Naive thymus-derived CD8-positive, alpha-beta T cell (primary cell): ENCODE measurements at places on chromosomes 6 and 20.
A peak's percentile ranks its signal among the peaks of the same experiment; 100 is the strongest.

GRCh38 chr6:74369556-74369993 is 673.6 kb downstream of the CD109 start:
- DNase-seq: no peak

DNA sequence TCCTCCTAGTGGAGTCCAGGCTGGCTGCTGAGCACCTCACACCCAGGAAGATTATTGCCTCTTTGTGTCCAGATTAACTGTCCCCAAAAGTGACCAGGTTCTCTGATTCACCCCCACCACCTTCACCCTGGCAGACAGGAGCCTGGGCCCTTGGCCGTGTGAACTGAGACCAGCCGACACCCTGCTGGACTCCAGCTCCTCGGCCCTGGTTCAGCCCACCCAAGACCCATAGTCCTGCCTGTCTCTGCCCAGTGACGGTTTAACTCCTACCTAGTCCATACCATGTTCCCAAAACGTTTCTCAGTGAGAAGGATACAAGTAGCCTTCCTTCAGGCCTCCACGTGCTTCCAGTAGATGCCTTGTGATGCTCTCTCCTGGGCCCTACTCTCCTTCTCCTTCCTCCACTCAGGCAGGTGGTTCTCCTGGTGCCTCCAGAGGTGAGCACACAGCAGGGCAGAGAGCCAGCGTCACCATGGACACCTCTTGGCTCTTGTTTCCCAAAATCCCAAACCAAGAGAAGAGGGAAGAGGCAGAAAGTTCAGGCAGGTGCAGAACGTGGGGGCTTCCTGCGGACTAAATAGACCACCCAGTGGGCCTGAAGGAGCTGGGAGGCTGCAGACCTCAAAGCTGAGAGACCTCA is 134.4 kb upstream of the CST7 start:
- no peak for DNase-seq

GRCh38 chr6:28335040-28335563 is 846 bp downstream of the ZSCAN31 start:
- DNase-seq: no peak

GRCh38 chr6:119627908-119628669 is 278.5 kb upstream of the MAN1A1 start:
- DNase-seq: no peak

- DNase-seq: no peak
Observed at GRCh38 chr6:114712129-114712662, 369.4 kb upstream of the HS3ST5 start.

- no peak for DNase-seq
Observed at GRCh38 chr20:41560970-41561369, 57.2 kb downstream of the CHD6 start.

DNA sequence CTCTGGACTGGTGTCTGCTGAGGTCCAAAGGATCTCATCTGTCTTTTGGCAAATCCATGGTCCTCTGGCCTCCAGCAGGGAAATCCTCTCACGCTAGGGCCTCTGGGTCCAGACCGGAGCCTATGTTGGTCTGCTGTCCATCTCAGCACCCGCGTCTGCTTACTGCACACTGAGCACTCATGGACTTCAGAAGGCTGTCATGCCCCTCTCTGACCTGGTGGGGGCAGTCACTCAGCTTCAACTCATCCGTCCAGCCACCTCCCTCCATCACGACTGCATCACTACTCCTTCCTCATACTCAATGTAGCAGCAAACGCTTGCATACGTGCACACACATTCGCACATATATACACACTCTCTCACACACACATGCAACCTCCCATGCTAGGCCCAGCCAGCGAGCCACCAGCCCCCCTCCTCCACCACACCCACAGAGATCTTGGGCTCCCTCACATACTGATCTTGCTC is 33.3 kb downstream of the GABRR2 start:
- no peak for DNase-seq

GRCh38 chr20:43583982-43584432 is 6.7 kb upstream of the IFT52 start:
- no peak for DNase-seq

DNA sequence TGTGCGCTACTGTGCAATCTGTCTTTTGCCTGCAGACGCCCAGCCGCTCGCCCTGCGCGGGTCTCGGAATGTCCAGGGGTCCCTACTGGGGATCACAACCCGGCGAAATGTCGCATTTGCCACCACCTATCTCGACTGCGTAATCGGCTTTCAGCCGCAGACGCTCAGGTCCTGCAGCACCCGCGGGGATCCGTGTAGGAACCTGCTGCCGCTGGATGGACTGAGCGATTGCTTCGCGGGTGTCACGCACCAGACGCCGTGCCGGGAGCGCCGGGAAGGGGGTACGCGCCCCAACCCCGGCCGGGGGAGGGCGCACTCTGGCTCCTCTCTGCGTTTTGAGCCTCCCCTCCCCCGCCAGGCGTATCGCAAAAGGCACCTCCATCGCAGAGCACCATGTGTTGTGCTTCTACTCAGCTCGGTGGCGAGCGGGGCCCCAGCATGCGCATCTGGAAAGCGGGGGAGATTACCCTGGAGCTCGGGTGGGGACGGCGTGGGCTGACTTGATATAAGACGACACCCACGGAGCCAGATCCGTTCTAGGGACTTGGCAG is 747 bp upstream of the PTPRA start:
- DNase-seq: peak; percentile 76

DNA sequence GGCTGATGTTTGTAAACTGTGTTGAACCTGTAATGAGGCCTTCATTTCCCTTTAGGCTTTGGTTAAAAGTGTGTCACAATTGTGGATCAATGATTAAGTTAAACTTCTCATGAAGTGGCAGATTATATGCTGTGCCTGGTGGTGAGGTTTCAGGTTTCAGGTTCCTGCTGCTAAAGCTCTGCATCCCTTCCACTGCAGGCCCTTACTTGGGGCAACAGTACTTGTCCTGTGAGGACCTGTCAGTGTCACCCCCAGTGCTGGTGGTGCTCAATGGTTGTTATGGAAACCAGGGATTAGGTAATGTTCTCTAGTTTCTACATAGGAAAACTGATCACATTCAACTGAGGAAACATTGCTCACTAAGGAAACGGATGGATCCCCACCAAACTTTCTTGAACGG is 18.5 kb downstream of the RPP21 start:
- DNase-seq: no peak
